ENCODE measurements at places on chromosomes 4 and X.
A peak's percentile ranks its signal among the peaks of the same experiment; 100 is the strongest.

- DNase-seq, result no peak
Measured at GRCh38 chrX:16874458-16875095, 4.4 kb upstream of the RBBP7 start.

DNA sequence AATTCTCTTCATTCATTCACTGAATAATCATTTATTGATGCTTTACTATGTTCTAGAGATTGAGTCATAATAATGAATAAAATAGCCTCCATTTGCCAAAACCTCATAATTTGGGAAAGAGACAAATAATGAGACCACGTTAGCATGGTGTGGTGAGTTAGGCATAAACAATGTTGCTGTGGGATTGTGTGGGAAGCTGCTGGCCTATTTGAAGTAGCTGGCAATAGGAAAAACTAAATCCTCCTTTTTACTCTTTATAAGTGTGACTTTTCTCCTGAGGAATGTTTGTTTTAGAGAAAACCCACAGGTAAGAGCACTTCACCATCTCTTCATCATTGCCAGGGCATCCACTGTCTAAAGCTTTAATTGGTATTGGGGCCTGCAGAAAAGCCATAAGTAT, 95.3 kb downstream of the AREG start:
- DNase-seq, result no peak

GRCh38 chrX:11446949-11447348, 153.7 kb downstream of the AMELX start:
- DNase-seq, result no peak

DNA sequence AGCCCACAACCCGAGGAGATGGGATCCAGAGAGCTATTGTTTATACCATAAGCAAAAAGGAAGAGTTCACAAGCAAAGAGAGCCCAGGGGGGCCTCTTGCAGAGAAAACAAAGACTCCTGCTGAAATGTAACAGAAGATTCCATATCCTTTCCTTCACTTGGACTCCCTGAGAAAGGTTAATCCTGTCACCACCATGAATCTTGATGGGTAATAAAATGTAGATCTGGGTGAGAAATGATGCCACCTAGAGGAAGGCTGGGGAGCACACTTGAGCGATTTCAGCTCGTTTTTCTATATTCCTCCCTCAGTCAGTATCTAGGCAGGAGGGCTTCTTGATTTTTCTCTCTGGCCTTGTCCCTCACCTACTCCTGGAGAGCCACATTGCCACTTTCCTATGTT, 10.2 kb upstream of the KCNE5 start:
- DNase-seq, result peak; percentile 0

DNA sequence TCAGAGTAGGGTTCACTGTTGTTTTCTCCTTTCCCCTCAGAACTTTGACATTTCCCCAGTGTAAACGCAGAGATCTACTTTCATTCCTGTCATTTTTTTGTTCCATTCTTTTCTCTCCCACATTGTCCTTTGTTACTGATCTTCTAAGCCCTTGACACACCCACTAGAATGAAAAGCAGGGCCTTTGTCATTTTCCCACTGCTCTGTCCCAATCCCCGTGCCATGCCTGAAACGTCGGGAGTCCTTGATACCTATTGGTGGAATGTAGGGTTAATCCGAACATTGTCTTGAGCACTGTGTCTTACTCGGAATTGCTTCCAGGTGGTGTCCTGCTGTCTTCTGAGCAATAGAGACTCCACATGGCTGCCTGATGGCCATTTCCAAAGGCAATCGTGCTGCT, 887.1 kb upstream of the FRG1 start:
- DNase-seq, result no peak

DNA sequence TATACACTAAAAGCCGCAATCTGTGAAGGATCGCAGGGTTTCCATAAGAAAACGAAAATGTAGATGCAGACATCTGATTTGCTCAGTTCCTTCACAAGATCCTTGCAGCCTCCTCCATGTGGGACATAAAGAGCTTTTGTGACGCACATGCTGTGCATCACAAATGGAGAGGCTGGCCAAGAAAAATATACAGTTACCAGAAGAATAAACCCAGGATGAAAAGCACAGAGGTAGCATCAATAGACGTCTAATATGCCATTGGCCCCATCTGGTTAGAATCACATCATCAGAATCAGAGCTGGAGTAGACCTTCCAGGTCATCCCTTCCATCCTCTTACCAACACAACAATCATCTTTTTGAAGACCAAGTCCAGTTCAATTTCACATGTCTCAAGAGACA, 517.4 kb downstream of the RAB28 start:
- no peak for DNase-seq

- DNase-seq, result no peak
Measured at GRCh38 chr4:108919226-108919893, 156.5 kb upstream of the ETNPPL start.

GRCh38 chrX:10619425-10620046, 849 bp downstream of the MID1 start:
- no peak for DNase-seq

GRCh38 chr4:125486351-125486750, 171.6 kb downstream of the FAT4 start:
- DNase-seq, result no peak

GRCh38 chr4:14667624-14668151, 334.6 kb upstream of the CPEB2 start:
- DNase-seq, result no peak

GRCh38 chr4:154435895-154436294, 55.7 kb downstream of the DCHS2 start:
- no peak for DNase-seq

DNA sequence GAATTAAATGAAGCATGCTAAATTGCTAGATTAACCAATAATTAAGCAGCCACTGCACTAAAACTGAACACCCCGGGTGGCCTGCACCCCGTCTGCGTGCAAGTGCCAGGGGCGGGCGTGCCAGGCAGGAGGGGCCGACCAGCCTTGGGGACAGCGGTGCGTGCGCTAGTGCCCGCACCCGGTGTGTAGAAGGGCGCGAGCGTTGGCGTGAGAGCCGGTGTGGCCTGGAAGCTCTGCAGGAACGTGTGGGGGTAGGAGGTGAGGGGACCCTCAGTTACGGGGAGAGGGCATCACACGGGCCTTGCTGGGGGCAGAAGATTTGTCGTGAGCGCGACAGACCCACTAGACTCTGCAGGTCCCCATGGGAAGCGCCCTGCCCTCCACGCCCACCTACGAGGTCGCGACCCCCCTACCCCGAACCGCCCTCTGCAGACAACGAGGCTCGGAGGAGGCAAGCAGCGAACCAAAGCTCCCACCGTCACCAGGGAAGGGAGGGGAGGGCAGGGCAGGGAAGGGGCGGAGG, 105.8 kb downstream of the FAM53A start:
- DNase-seq, result no peak

DNA sequence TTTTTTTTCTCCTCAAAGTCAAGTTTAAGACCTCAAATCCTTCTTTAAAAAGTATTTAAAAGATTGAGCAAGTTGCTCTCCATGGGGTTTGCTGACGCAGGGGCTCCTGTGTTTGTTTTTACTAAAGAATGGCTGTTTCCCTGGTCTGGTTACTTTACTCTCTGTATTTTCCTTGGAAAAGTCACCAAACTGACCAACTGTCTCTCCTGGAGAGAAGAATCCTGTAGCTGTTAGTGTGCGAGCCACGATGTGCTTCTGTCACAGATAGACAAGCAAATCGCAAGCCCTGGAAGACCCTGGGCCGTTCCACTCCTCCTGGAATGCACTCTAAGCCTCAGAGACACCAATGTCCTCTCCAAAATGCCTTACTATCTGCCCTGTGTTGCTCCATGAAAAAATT, 212.1 kb downstream of the CHIC2 start:
- no peak for DNase-seq

GRCh38 chr4:7904952-7905915, 34.4 kb downstream of the AFAP1 start:
- DNase-seq, result no peak

- no peak for DNase-seq
Measured at GRCh38 chr4:40523581-40523980, 106.1 kb downstream of the RBM47 start.

GRCh38 chr4:87414816-87415215, 7.6 kb upstream of the NUDT9 start:
- DNase-seq, result no peak

- DNase-seq, result no peak
Measured at GRCh38 chr4:155383541-155383940, 6.8 kb upstream of the MAP9 start.

- no peak for DNase-seq
Measured at GRCh38 chr4:119652998-119653397, 24.4 kb upstream of the PDE5A start.

DNA sequence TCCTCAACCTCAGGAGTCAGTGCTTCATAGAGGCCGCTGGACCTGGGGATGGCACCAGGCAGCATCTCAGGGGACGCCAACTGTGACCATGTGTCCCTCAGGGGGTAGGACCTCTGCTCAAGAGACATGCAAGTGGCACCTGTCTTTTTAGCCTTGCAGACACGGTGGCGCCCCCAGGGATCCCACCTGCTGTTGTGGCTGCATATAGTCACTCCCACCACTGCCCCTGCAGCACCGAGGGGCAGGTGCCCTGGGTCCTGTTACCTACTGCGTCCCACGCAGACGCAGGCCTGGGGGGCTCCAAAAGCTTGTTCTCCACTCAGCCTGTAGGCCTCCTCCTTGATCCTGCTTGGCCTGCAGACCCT, 2.5 kb downstream of the MYL5 start:
- DNase-seq, result no peak

GRCh38 chr4:145816091-145816490, 122.5 kb downstream of the ZNF827 start:
- DNase-seq, result no peak

GRCh38 chr4:26088433-26088928, 174.5 kb downstream of the SMIM20 start:
- peak; percentile 40 for DNase-seq

GRCh38 chr4:115781528-115782146, 668.2 kb upstream of the NDST4 start:
- DNase-seq, result no peak

GRCh38 chr4:98583265-98583664, 75.1 kb downstream of the TSPAN5 start:
- no peak for DNase-seq

DNA sequence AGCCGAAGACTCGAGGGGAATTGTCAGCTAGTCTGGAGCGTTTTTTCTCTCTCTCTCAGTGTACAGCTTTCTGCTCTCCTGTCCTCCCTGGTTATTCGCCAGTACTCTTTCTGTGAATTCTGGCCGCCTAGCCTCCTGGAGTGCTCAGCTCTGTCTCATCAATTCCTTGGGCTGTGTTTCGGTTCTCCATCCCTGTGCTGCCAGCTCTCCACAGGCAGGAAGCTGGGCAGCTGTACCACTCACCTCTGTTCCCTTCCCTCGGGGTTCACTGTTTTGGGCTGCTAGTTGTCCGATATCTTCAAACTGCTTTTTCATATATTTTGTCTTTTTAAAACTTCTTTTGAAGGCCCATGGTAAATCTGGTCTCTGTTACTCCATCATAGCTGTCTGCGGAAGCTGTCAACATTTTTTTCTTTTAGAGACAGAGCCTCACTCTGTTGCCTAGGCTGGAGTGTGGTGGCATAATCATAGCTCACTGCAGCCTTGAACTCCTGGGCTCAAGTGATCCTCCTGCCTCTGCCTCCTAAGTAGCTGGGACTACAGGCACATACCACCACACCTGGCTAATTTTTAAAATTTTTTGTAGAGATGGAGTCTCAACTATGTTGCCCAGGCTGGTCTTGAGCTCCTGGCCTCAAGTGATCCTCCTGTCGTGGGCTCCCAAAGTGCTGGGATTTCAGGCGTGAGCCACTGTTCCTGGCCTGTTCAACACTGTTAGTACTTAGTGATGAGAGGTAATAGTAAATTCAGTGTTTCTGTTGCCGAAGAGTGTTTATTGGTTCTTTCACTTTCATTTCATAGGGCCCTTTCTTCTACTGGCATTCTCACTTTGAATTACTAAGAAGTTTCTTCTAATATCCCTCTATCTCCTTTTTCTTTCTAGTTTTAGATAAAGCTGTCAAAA, 18.6 kb downstream of the ZCCHC4 start:
- DNase-seq, result peak; percentile 16

GRCh38 chr4:152090543-152090942, 329.7 kb upstream of the GATB start:
- DNase-seq, result no peak

GRCh38 chrX:16436348-16437188, 213.4 kb upstream of the S100G start:
- peak; percentile 50 for DNase-seq

GRCh38 chrX:23668335-23668734, 1.0 kb downstream of the PRDX4 start:
- no peak for DNase-seq

- DNase-seq, result no peak
Measured at GRCh38 chr4:10083861-10084641, 32.5 kb downstream of the WDR1 start.

DNA sequence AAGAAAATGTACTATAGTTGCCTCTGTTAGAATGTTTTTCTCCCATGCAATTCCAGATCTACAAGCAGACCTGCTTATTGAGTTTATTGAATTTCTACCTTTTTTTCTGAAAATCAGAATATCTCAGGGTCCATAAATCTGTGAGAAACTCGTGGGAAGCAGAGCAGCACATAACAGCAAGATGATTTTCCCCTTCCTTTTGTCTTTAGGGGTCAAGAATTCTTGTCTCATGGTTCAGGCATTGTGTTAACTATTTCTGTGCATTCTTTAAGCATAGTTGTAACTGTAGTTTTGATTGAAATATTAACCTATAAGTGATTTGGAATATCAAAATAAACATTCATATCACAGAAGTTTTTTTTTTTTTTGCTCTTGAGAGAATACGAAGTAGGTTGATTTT, 11.4 kb downstream of the EDNRA start:
- no peak for DNase-seq

DNA sequence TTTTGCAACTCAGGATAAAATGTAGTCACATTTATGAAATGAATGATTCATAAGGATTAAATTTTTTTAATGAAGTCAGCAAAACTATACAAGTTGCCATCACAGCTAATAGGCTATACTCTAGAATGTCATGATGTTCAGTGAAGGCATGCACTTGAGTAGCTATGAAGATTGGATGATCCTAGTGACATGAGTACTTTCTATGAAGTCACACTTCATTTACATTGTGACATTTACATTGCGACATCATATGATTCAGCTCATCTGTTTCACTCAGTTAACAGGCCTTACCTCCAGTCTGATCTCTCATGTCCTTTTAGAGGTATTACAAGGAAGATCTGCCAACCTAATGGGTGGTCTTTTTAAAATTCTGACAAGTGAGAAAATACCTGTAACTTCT, 82.7 kb upstream of the FGF13 start:
- no peak for DNase-seq

DNA sequence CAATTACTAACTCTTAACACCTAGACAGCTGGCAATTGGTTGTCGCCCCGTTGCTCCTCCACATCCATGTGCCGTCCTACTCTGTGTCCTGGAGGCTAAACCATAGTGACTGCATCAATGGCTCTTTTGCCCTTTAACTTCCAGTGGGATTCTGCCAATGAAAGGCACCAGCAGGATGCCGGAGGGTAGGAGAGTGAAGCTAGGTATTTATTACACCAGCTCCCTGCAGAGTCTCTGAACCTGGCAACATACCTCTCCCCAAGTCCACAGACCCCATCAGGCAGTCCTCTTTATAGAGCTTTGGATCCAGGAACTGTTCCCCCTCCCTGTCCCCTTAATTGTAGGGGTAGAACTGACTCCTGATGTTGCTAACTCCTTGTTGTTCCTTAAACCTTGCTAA, 426.8 kb downstream of the HNRNPD start:
- no peak for DNase-seq

GRCh38 chr4:58649226-58649625, 1539.0 kb upstream of the IGFBP7 start:
- DNase-seq, result no peak

- DNase-seq, result no peak
Measured at GRCh38 chrX:465418-466215, 78.9 kb upstream of the PPP2R3B start.

All from CD4-positive, alpha-beta memory T cell (primary cell).